Esophagus mucosa (tissue), 1 donor: ENCODE measurements at places on chromosomes 2 and 18.

DNA sequence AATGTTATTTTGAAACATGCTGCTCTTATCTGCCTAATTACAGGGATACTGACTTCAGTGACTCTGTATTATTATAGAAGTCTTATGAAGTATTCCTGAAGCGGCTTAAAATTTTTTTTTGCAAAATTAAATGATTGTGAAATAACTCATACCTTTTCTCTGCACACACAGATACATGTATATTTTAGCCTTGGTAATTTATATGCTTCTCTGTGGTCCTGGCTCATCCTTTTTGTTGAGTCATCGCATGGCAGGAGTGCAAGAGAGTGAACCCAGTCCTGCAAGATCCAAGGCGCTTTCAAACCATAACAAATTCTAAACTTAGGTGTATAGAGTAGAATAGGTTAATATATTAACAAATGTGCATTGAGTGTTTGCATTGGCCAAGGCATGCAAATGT, 8.6 kb downstream of the CCNT2 start:
- ATAC-seq: peak; percentile 69

- no peak for ATAC-seq
Observed at GRCh38 chr2:99140860-99141109, 722 bp upstream of the C2orf15 start.

DNA sequence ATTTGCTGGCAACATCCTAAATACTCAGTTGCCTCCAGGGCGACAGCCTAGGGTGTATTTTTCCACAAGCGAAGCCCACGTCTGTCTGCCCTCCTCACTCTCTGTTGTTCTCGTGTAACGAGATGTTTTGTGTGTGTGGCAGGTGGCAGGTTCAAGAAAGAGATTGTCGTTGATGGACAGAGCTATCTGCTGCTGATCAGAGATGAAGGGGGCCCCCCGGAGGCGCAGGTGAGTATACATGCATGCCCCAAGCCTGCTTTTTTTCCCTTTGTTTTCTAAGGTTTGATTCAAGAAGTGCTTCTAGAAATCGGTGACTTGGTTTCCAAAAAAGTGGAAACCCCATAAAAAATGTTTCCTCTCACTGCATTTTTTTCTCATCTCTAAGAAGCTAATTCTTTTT, 247.0 kb downstream of the AGAP1 start:
- ATAC-seq: no peak

GRCh38 chr2:34004936-34005335, 405.8 kb upstream of the FAM98A start:
- ATAC-seq: no peak

- no peak for ATAC-seq
Observed at GRCh38 chr2:190980630-190981209, 33.3 kb downstream of the STAT1 start.

GRCh38 chr18:79068341-79068936, 755 bp upstream of the ATP9B start:
- no peak for ATAC-seq

- no peak for ATAC-seq
Observed at GRCh38 chr2:44916291-44916690, 25.2 kb upstream of the SIX3 start.

GRCh38 chr2:161067846-161068350, 92.3 kb upstream of the TANK start:
- no peak for ATAC-seq

GRCh38 chr2:225117051-225117716, 74.9 kb upstream of the DOCK10 start:
- ATAC-seq: no peak

GRCh38 chr18:52343138-52343537, 3.1 kb downstream of the DCC start:
- ATAC-seq: no peak

GRCh38 chr2:34602262-34602661, 1003.2 kb upstream of the FAM98A start:
- no peak for ATAC-seq

DNA sequence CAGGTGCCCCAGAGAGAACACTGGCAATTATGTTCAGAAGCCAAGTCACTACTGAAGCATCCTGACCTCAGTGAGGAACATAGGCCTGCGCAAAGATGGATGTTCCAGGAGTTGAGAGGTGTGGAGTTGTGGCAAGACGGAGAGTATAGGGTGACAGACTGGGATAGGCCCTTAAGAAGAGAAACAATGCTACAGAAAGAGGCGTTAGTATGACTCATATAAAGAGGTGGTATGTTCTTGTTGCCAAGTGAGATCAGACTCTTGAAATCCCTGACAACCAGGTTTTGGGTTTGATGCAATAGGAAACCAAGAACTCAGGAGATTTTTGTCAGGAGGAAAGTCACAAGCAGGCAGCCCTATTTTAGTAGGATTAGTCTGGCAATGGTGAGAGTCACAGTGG, 185.6 kb downstream of the RIT2 start:
- ATAC-seq: peak; percentile 39

GRCh38 chr2:88751768-88752167, 60.3 kb downstream of the RPIA start:
- ATAC-seq: no peak

DNA sequence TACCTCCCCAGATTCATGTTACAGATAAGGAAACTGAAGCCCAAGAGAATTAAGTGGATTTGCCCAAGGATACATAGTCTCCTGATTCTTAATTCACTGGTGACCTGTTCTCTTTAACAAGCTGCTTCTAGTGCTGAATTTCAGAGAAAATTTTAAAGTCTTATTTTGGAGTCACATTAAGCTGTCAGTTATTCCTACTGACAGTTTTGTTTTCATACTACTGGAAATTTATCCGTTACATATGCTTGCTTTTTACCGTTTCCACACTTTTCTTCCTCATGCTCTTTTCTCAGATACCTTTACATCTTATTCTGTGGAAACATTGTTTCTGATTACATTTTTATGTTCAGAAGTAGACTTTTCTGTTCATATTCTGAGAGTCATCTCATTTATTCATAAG, 1.3 kb downstream of the MOB4 start:
- no peak for ATAC-seq

DNA sequence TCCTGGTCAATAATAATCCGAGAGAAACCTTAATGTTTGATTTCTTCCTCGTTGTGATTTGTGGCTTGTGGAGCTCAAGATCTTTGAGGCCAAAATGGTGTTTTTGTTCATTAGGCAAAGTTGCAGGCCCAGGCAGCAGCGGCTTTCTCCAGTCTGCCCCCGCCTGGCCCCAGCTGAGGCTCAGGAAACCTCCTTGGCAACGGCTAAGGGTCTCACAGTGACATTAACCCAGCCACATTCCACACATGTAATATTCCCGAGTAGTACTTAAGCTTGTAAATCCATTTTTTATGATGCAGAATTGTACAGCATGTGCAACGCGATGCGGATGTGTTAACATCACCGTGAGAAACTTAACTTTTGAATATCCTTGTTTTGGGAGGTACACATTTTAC, 200.1 kb downstream of the BCL11A start:
- ATAC-seq: no peak

DNA sequence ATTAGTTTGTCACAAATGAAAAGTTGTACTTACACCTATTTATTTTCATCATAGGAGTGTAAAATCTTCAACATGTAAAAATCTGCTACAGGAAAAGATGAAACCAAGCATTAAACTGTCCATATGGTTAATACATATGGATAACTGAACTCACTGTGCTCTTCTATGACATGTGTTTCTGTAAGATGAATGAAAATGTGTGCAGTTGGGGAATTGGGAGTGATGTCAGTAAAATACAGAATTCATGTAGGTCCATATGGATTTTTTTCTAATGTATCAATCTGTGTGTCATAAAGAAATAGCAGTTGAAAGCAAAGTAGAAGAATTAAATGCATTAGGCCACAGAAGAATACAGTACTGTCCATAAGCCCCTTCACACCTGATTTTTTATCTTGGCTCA, 178.4 kb upstream of the COL3A1 start:
- ATAC-seq: no peak

DNA sequence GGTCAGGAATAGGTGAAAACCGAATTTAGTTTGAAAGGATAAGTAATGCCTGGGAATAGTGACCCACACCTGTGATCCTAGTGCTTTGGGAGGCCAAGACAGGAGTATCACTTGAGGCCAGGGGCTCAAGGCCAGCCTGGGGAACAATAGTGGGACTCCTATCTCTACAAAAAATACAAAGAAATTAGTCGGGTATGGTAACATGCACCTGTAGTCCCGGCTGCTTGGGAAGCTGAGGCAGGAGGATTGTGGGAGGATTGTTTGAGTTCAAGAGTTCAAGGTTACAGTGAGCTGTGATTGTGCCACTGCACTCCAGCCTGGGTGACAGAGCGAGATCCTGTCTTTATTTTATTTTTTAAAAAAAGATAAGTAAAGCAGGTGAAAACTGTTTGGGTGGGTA, 3.8 kb upstream of the MYO1B start:
- ATAC-seq: no peak

- peak; percentile 39 for ATAC-seq
Observed at GRCh38 chr18:12278741-12279682, 24.9 kb downstream of the CIDEA start.

- no peak for ATAC-seq
Observed at GRCh38 chr2:217878915-217879590, 123.7 kb downstream of the TNS1 start.
